ENCODE measurements at places on chromosomes 1 and 21. TPM values are rescaled to one million over a fixed set of nuclear protein-coding genes. Genes with fewer than 3 reads are reported as not detected.

DNA sequence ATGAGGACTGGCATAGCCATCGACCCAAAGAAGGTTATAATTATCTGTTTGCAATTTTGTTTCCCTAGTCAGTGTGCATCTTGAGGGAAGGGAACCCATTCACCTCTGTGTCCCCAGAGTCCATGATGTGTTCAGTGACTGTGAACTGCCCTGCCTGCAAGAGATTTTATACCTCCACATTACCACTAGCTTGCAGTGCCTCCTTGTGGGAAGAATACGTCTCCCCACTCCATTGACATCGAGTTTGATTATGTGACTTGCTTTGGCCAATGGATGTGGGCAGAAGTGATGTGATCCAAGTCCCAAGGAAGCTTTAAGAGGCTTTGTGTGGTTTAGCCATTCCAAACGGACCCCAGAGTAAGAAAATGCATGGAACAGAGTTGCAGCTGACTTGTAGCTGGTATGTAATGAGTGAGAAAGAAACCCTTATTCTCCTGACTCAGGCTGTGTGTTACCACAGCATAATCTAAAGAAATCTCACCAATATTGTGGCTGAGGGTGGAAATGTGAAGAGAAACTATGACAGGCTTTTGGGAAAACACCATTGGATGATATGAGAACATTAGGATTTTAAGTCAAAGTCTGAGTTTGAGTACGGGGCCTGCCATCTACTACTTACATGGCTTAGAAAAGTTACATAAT, 47.8 kb upstream of the NRDC start:
- DNase-seq, result peak; percentile 61

- no peak for DNase-seq
Observed at GRCh38 chr1:41534181-41535076, 49.9 kb upstream of the EDN2 start.

GRCh38 chr1:84403347-84403746, 5.1 kb downstream of the DNASE2B start:
- DNase-seq, result no peak

DNA sequence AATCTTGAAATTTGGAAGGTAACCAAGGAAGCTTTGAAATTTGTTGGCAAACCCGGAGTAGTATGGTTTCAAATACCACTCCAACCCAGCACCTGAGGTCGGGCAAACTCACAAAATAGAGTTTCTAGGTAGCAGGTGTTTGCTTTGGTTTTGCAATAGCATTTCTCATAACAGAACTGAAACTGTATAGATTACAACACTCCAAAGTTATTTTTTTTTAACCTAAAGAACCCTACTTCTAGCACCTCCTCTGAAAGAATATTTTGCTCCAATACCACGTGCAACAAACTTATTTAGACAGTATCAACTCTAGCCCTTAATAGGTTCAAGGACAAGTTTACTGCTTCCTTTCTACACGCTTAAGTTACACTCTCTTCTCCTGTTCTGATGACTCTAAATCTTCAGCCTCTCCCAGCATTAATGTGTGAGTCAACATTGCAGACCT, 178.5 kb upstream of the FMN2 start:
- DNase-seq, result no peak

- no peak for DNase-seq
Observed at GRCh38 chr1:165560883-165561656, 17.3 kb downstream of the LRRC52 start.

DNA sequence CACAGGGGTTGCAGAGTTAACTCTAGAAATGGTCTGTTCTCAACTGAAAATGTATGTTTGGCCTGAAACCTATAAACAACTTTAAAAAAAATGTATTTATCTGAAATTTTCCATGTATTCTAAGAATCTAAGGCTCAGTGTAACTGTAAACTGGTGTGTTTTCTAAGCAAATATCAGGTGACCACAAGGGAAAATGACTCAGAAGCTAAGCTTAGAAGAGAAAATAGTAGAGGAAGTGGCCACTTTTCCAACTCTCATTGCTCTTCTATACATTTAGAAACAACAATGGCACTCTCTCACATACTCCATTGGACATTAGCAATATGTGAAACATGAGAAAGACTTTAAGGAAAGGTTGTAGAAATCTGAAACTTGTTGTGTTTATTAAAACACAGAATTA, 7.5 kb downstream of the TNFSF18 start:
- no peak for DNase-seq

DNA sequence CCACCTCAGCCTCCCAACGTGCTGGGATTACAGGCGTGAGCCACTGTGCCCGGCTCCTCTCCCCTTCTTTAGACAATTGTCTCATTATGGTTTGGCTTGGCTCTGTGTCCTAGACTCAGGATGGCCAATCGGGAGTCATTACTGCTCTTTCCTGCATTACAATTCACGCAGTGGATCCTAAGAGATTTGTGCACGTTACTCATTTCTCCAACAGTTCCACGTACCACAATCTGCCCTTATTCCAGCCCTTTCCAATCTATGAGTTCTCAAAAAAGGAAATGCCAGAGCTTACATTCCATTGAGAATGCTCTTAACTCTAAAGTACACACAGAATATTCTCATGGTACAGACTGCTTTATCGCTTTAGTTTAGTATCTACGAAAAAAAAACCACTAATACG, 357.0 kb downstream of the GPATCH2 start:
- DNase-seq, result no peak

DNA sequence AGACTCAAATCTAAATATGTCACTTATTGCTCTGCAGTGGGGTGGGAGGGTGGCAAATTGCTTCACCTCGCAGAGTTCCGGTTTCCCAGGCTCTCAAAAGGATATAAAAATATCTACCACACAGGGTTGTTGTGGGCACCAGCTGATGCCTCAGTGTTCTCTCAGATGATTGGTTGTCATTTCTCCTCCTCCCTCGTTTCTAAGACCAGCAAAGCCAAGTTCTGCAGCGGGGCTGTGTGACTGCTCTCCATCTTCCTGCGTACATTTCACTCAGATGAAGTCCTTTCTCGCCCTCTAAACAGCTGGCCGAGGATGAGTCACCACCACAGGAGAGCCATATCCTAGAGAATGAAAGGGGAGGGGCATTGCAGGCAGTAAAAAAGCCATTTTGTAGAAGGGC, 35.0 kb upstream of the VWA5B1 start:
- DNase-seq, result no peak

- no peak for DNase-seq
Observed at GRCh38 chr1:39970274-39970673, 15.3 kb downstream of the MFSD2A start.

DNA sequence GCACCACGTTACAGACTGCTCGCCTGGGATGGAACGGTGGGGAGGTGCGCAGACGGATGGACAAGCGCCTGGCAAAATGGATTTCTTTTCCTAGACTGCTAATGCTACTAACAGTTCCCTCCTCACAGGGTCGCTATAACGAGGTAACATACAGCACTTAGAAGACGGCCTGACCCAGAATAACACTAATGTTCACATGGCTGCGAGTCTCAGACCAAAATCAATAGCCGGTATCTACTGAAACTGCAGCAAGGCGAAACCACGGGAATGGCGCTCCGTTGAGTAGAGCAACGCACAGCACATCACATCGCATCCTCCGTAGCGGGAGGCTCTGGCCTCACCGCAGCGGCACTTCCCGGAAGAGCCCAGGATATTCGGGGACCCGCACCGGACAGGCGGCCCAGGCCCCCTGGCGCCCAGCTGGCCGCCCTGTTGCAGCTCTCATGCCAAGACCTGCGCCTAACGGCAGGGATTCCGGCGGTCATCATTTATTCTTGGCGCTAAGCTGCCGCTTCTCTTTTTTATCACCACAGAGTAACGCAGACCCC, 46.6 kb downstream of the VPS26C start:
- DNase-seq, result no peak

GRCh38 chr1:6409053-6409452, 10.7 kb downstream of the HES2 start:
- no peak for DNase-seq

DNA sequence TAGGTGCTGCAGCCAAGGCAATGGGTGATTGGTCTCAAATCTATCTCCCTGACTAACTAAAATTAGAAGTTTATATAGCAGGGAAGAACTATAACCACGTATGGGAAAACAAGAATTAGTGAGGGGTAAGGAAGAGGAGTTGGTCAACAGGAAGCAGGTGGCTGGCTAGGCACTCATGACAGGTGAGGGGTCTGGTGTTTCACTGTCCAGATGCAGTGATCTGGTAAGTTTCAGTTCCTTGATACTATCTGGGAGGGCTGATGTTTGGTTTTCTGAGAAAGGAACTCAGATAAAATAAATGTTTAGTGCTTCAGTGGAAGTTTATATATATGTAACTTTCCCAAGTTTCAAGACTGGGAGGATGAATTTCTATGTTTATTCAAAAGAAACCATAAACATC, 11.6 kb upstream of the POU2F1 start:
- no peak for DNase-seq

DNA sequence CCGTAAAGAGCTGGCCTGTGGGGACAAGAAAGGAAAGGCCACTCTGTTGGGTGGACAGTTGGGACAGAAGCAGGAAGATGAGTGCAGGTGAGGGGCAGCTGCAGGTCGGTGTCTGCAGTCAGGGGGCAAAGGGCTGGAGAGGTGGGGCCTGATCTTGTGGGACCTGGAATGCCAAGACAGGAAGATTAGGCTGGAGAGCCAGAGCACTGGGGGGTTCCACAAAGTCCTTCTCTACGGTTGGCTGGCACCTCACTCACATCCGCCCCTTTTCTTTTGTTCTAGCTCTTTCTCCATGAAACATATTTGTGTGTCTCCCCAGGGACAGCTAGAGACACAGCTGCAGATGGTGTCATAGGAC, 404.1 kb downstream of the PTPRU start:
- DNase-seq, result no peak

GRCh38 chr1:166020210-166020609, 146.6 kb downstream of the FAM78B start:
- no peak for DNase-seq

DNA sequence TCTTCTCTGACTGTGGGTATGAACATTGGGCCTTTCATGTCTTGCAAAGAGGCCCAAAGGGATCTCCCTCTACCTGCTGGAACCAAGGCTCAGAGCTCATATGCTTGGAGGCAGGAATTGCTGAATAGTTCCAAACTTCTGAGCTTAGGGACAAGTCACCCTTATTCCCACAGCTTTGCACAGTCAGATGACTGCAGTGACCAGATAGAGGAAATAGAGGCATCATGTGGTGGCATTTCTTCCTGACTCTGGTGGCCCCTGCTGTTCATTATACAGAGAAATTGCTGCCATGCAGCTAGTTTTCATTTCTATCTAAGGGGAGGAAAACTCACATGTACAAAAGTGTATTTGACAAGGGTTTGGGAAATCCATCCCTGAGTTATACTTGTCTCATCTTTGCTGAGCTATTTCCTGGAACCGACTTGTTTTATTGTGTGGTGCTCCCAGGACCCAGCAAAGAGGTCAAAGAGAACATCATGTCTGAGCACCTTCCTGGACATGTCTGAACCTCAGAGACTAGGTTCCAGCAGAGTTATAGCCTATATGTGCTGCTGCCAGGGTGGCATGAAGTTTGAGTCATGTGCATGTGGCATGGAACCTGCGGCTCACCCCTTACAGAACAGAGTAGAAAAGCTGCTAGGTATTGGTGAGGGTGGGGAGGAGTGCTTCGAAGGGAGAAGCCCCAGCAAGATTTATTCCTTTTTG, 131.2 kb downstream of the PIK3R3 start:
- no peak for DNase-seq

DNA sequence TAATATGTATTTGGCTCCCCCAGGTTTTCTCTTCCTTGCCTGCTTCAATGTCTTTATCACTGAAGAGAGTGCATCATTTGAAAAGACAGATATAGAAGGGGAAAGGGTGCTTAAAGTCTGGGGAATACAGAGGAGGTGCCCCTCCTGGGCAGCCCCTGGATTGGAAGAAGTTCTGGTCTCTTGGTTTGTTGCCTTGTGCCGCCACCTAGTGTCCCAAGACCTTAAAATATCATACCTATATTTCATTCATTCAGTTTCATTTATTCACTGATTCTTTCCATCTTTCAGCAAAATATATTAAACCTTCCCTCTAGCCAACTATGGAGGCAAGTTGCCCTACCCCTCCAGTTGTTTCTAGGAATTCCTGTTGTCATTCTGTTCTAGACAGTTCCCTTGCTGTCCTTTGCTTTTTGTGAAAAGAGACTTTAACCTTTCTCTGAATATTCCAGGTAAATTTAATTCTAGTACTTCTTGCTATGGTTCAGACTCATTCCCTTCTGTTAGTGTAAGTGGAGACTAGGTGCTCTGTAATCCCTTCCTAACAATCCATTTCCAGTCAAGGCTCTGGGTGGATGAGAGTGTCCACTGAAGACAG, 56.1 kb downstream of the MEF2D start:
- DNase-seq, result peak; percentile 83

RPAP2 gene
- 14.2 TPM for total RNA-seq

TNN gene
- not detected for total RNA-seq

ARV1 gene
- 23.3 TPM for total RNA-seq

KCNQ4 gene
- total RNA-seq, result not detected

IVL gene
- not detected for total RNA-seq

FCRL5 gene
- total RNA-seq, result not detected

NASP gene
- total RNA-seq, result 337 TPM

PLEKHN1 gene
- not detected for total RNA-seq

MYOM3 gene
- not detected for total RNA-seq

NRIP1 gene
- total RNA-seq, result 45.9 TPM

TCEA3 gene
- total RNA-seq, result 0.54 TPM
